ENCODE measurements at places on chromosomes 13 and 19. TPM values are rescaled to one million over a fixed set of nuclear protein-coding genes. Genes with fewer than 3 reads are reported as not detected.

Gene SHISA2
- total RNA-seq: 0.35 TPM

Gene PGLYRP1
- total RNA-seq: not detected

Gene OR7C1
- total RNA-seq: not detected

Gene HDGFL2
- 40.3 TPM for total RNA-seq

Gene APOC4
- total RNA-seq: not detected

Gene SRRM5
- not detected for total RNA-seq

All from thoracic aorta (tissue), 2 donors.